ENCODE measurements at places on chromosomes 7 and 10.
A peak's percentile ranks its signal among the peaks of the same experiment; 100 is the strongest.

GRCh38 chr7:86904949-86905834, 154.3 kb downstream of the ELAPOR2 start:
- peak; percentile 24 for DNase-seq

DNA sequence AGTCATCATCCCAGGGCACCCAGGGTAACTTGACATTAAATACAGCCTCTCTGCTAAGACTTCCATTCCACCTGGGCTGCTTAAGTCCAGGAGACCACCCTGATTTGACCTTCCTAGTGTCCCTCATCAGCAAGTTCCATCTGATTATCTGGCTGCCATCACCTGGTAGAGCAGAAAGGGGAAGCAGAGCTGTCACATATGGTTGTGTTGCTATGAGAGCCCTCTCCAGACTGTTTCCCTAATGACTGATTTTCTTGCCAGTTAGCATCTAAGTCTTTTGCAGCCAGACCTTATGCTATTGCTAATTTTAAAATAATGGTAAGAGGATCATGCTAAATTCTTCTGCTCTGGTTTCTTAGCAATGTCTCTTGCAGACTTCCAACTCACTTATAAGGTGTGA, 38.7 kb downstream of the KCNH2 start:
- no peak for DNase-seq

DNA sequence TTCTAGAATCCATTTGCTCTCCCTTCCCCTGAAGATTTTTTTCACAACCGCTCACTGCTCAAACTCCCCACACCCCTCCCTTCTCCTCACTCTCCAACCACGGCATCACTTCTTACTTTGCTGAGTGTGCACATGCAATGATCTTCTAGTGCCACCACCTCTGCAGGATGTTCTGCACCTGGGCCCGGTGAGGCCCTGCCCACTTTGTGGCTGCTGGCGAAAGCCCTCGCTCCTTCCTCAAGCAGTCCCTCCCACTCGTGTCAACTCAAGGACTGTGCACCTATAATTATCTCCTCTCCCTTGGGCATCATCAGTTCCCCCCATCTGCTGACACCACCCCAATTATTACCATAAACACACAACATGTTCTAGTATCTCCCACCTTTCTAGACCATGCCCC, 91.0 kb upstream of the LANCL2 start:
- no peak for DNase-seq

GRCh38 chr10:112875476-112876267, 74.4 kb upstream of the TCF7L2 start:
- no peak for DNase-seq

DNA sequence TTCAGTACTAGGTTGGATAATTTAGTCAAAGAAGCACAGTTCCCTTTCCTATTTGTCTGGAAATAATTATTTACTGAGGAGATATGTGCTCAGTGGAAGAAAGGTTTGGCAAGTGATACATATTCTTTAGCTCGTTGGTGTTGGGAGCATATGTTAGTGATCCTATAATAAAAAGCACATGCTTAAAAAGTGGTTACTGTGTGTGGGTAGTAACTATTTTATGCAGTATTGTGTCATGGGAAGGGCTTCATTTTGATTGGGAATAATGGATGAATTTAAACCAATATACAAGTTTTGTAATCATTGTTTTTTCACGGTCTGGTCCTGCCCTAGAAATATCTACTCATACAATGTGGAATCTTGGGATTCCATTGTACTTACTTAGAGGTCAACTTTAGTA, 188.7 kb upstream of the PPP1R3A start:
- no peak for DNase-seq

DNA sequence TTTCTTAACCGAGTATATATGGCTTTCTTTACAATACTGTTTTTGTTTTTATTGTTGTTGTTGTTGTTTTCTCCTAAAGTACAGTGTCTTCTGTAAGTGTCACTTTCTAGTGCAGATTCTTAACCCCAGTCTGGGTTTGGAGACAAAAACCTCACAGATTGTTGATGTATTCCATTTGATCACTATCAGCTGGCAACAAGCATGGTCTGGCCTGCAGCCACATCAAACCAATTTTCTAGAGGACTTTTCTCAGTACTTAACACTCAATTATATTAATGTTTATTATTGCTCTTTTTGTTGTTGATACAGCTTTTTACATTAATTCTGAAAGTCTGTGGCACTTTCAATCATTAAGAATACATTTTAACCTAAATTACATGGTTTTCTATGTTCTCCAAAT, 17.1 kb downstream of the LRRN3 start:
- no peak for DNase-seq

DNA sequence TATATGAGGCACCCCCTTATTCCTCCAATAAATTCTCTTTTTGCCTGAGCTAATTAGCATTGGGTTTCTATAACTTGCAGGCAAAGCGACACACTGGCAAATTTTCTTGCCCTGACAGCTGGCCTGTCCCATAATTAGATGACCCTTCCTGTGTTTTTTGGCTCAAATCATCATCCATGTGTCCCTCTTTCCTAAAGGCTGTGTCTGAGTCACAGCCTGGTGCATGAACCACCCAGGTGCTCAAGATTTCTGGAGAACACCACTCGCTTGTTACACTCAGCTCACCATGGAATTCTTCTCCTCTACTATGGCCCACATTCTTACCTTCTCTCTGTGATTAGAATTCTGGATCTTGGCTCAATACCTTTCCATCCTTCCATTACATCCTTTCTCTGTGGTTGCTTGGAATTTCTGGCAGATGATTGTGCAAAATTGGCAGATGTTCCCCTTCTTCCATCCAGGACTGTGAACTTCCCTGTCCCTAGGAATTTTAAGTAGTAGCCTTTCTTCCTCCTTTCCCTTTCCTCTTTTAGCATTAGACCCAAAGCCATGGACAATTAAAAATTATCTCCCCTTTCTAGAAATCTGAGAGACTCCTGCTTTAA, 116.0 kb upstream of the ANKRD1 start:
- no peak for DNase-seq

- DNase-seq, result no peak
Measured at GRCh38 chr7:99004216-99004615, 125.9 kb downstream of the TRRAP start.

Data from NCI-H2029 (cell line).